Sigmoid colon (tissue), 7 donors: ENCODE measurements at places on chromosomes 7 and 10.

DNA sequence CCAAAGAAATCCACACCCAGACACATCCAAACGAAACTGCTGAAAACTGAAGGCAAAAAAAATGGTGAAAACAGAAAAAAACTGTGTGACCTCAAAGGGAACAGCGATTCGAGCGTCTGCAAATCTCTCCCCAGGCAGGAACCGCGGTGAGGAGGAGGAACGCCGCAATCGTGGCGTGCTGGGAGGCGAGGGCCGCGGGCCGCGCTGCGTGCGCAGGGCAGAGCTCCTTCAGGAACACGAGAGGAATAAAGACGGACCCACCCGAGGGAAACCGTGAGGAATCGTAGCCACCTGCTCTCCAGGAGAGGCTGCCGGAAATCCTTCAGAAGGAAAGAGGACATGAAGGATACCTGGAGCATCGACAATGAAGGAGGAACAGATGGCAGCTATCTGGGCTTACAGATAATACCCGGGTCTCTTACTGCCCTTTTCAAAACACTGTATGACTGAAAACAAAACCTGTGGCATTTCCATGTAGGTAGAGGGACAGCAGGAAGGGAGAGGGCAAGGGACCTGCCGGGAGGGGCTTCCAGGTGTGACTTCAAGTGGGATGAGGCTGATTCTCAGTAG lies 266.0 kb downstream of the MAD1L1 start:
- DNase-seq, result no peak

- DNase-seq, result no peak
These were observed 88.6 kb downstream of the XRCC2 start for GRCh38 chr7:152587366-152587765.

GRCh38 chr10:125294109-125294508 lies 133.7 kb upstream of the CTBP2 start:
- no peak for DNase-seq

- DNase-seq, result no peak
These were observed 463.6 kb upstream of the DPP6 start for GRCh38 chr7:153588586-153588985.

DNA sequence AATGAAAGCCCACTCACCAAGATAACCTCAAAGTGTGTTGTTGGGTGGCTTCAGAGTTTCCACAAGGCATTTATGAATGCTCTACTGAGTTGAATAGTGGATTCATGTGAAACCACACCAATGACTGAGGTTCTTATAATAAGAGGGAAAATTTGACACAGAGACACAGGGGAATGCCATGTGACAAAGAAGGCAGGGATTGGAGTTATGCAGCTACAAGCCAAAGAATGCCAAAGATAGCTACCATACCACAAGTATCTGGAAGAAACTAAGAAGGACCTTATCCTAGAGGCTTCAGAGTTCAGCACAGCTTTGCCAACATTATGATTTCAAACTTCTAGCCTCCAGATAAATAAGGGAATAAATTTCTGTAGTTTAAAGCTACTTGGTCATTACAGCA lies 68.0 kb upstream of the PCDH15 start:
- DNase-seq, result no peak

GRCh38 chr7:124460056-124460450 lies 305.5 kb downstream of the GPR37 start:
- DNase-seq, result no peak

GRCh38 chr10:33153251-33153967 lies 181.1 kb downstream of the NRP1 start:
- DNase-seq, result no peak

DNA sequence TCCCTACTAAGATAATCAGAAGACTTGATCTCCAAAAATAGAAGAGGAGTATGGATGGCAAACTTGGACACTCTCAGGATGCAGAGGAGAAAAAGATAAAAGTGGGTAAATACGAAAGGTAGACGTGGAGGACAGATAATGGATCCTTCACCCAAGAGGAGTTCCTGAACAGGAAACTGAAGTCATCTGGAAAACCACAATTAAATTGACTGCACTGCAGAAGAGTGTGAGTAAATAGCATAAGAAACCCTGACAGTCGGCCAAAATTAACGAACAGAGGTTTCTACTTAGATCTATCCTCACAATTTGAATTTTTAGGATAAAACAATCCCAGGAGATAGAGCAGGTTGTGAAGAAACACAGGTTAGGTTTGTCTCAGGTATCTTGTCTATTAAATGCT lies 70.5 kb downstream of the SDK1 start:
- DNase-seq, result no peak

- DNase-seq, result peak; percentile 81
These were observed 41.7 kb downstream of the VCL start for GRCh38 chr10:74039561-74040145.

GRCh38 chr10:44054046-44054445 lies 330.9 kb downstream of the CXCL12 start:
- no peak for DNase-seq

DNA sequence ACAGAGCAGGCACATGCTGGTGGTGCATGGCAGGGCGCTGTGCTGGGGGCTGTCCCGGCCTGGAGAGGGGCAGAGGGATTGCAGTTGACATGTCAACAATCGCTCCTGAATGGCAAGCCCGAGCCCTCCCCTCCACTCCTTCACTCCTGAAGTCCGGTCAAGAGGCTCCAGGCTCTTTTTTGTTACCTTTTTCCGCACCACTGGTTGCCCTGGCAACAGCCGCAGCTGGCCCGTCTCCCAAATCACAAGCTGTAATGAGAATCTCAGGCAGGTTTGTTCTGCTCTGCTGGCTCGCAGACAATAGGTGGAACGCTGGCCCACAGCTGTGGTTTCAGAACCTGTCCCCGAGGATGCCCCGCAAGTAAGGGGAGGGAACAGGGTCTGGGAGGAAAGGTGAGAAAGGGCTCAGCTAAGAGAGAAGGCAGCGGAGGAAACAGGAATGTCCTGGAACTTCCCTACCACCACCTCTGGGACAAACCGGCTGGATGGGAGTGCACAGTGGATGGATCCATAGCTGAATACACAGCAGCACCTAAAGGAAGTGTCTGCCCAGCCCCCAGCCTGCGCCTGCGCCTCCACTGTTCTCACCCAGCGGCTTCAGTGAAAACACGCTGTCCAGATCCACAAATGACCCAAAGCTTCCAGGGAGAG lies 58.9 kb downstream of the CALML3 start:
- peak; percentile 71 for DNase-seq

DNA sequence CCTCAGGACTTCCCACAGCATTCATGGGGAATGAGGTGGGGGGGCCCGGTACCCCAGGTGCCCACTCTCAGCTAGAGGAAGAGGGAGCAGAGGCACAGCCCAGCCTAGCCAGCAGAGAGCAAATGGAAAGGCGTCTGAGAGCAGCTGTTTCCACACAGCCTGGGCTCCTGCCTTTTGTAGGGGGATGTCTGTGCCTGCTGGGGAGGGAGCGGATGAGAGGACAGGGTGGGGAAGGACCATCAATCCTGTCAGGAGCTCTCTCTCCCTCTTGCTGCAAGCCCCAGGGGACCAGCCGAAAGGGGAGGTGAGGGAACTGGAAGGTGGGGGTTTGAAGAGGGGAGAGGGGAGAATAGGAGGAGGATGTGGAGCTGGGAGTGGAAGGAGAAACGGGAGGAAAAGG lies at the start of gene PKD2L1:
Gene PKD2L1, minus strand, starts transcription at position 150 of the 400 bp plus-strand sequence. Its CDS starts 125 bp downstream, at position 25.
- no peak for DNase-seq

- no peak for DNase-seq
These were observed 182.5 kb downstream of the LRMDA start for GRCh38 chr10:75613685-75614504.

GRCh38 chr10:48589266-48589665 lies 15.6 kb downstream of the ARHGAP22 start:
- no peak for DNase-seq

- DNase-seq, result no peak
These were observed 64.5 kb downstream of the HIF1AN start for GRCh38 chr10:100600218-100600617.

DNA sequence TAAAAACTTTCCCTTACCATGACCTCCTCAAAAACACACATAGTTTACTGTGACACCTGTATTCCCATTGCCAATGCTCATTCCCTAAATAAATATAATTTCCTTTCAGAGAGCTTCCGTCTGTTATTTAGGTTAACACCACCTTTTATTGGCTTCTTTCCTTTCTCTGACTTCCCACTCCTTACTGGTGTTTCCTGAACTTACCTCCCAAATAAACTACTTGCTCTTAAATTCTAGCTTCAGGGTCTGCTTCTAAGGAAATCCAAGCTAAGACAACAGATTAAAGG lies 67.4 kb upstream of the ZNF746 start:
- DNase-seq, result no peak

DNA sequence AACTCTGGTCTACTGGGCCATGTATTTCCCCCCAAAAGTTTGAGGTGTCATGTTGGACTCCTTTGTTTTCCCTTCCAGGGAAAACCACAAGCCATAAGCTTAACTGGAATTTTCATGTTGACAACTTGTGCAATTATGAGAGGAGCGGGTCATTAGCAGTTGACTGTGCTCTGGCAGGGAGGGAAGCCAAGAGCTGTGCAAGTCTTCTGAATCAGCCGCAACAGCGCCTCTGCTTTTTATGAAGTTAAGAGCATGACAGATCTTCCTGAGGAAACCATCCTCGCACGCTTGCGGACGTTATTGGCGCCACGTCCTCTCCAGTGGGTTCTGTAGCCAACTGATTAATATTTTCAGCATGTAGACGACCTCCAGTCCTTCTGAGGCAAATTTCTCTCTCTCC lies 148.7 kb upstream of the MKI67 start:
- DNase-seq, result no peak

- DNase-seq, result no peak
These were observed 9.2 kb downstream of the DPCD start for GRCh38 chr10:101597091-101597900.

- DNase-seq, result no peak
These were observed 267.2 kb downstream of the GLRX3 start for GRCh38 chr10:130403153-130404075.

DNA sequence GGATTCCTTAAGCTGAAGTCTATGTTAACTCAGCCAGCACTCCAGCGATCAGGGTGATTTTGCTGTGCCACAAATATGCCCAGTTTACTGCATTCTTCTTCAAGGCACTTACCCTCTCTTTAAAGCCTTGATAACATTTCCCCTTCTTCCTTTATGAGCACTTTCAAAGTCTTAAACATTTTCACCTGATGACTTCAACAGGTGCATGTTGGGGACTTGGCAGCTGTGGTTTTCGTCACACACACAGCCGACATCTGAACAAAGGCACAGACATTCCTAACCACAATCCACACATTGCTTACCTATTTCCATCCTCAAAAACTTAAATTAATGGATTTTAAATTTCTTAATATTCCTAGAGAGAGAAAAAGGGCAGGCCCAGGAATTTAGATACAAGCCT lies 331.5 kb downstream of the CRPPA start:
- DNase-seq, result no peak

GRCh38 chr10:26909753-26910152 lies 49.0 kb upstream of the ABI1 start:
- DNase-seq, result no peak

DNA sequence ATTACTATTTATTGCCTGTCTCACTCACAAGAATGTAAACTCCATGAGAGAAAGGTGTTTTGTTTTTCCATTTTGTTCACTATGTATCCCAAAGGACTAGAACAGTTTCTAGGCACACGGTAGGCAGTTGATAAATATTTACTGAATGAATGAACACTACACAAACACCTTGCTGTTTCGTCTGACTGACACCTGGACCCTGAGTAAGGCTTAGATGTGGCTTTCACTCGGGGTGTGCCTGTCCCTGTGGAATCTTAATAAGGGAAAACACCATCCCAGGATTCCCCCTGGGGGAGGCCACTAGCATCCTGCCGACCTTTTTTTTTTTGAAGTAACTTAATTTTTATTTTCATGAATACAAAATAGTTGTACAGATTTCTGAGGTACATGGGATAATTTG lies 66.6 kb upstream of the STEAP1B start:
- DNase-seq, result no peak

- no peak for DNase-seq
These were observed 595 bp upstream of the SUN1 start for GRCh38 chr7:831596-832166.

GRCh38 chr7:47937065-47937687 lies 11.1 kb downstream of the PKD1L1 start:
- no peak for DNase-seq

DNA sequence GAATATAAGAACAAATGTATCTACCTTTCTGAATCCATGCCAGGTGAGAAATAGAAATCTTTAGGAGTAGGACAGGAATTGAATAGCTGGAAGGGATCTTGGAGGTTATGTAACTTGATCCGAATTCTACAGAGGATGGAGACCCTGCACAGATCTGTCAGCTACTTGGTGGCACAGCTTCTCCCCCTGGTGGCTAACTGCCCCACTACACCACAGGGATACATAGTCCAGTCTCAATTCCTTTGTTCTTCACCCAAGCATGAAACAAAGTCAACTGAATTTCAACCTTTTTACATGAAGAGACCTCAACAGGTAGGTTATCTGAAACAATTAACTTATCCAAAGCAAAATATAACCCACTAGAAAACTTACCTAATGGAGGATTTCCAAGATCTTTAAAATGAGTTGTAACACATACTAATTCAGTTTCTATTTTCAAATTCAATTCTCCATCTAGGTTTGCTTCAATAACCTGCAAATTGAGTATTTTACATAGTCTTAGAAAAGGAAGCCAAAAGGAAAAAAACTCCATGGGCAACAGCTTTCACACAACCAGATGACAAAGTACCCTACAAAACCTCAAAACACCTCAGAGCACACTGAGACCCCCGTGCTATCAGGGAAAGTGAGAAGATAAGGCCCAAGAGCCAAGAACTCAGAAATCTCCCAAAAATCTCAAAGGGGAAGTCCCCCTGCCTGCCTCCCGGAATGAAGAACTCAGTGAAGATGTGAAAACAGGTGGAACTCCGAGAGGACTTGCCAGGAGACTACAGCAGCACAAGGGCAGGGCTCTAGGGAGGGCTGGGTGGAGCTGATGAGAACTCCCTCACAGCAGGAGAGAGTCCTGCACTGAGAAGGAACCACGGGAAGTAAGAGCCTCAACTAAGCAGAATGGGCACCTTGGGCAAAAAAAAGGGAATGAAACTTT lies 10.3 kb downstream of the HUS1 start:
- DNase-seq, result no peak

DNA sequence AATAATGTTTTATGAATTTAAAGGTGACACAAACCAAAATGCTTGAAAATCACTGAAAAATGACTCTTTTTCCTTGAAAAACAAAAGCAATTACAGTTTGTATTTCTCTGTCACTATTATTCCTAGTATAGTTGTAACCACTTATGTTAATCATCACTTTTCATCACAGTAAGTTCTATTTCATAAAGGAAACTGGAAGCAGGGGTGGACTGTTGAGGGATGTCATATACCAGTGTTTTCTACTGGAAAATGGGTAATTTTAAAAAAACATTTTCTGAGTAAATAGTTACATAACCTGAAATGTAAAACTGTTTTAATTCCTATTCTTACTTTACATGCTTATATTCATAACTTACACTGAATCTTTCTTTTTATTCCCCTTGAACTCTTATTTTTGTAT lies 32.2 kb upstream of the SFMBT2 start:
- DNase-seq, result no peak

- DNase-seq, result no peak
These were observed 192.9 kb upstream of the VSTM2A start for GRCh38 chr7:54349229-54349628.

- DNase-seq, result no peak
These were observed 30.3 kb downstream of the PIK3CG start for GRCh38 chr7:106895246-106895864.

- no peak for DNase-seq
These were observed 683.7 kb upstream of the FZD8 start for GRCh38 chr10:36325815-36326214.

- peak; percentile 77 for DNase-seq
These were observed 19.6 kb upstream of the AMZ1 start for GRCh38 chr7:2668401-2668800.
